ENCODE measurements at places on chromosomes 11 and 22.

GRCh38 chr22:46536537-46537224 is 739 bp downstream of the CELSR1 start:
- peaks cover 10% of the 10 kb centered on the region for H3K27me3 ChIP-seq
- DNase-seq, result no peak
- H3K4me3 ChIP-seq, result peak overlapping the region; percentile 50
- H3K4me1 ChIP-seq, result peaks cover 21% of the 10 kb centered on the region
- no peak overlapping the region for H3K27ac ChIP-seq
- no peaks in the 10 kb centered on the region for H3K36me3 ChIP-seq

- no peak for DNase-seq
- H3K27me3 ChIP-seq, result no peaks in the 10 kb centered on the region
- H3K36me3 ChIP-seq, result no peaks in the 10 kb centered on the region
- no peak overlapping the region for H3K27ac ChIP-seq
- peaks cover 59% of the 10 kb centered on the region for H3K4me1 ChIP-seq
These were observed 28.3 kb downstream of the OSBPL5 start for GRCh38 chr11:3136546-3137455.

DNA sequence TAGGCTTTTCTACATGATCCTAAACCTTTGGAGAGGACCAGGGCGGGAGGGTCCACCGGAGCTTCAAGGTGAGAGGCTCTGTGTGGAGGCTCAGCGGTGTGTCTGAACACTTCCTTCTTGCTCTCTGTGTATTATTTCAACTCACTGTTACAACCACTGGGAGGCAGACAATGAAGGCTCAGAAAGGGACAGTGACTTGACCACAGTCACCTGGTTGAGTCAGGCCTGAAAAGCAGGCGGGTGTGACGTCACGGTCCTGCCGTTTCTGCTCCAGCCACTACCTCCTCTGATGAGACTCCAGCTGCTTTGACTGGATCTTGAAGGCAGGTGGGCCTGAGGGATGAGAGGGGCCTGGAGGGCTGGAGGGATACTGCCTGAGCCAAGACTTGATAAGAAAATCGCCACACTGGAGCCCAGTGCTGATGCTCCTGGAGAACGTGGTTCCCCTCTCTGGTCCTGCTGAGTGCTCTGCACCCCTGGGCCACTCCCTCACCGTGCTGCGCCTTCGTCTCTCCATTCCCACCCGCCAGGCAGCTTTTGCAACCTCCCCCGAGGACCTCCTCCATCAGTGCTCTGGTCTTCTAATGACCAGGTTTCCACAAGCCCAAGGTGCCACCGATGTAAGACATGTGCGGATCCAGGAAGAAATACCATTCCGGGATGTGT is 27.9 kb downstream of the KCNC1 start:
- no peaks in the 10 kb centered on the region for H3K27me3 ChIP-seq
- no peak overlapping the region for H3K4me3 ChIP-seq
- no peak for DNase-seq
- no peaks in the 10 kb centered on the region for H3K4me1 ChIP-seq
- no peaks in the 10 kb centered on the region for H3K36me3 ChIP-seq

DNA sequence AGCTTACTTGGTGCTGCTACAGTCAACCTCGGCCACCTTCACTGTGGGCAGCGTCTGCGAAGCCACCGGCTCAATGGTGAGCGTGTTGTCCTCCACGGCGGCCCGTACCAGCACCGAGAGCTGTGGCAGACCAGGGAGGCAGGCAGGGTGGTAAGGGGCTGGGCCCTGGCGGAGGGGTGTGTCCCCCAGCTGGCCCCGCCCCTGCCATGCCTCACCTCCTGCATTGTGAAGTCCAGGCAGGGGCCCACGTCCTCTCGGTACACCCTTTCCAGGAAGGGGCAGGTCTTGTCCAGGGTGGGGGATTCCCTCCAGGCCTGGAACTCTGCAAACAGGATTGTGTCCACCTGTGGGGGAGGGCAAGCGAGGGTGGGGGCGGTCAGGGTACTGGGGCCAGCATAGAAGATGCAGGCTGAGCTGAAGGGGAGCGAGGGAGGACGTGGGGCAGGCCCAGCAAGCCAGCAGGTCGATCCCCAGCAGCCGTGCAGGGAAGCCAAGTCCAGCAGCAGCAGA is 12.8 kb downstream of the RAB3IL1 start:
- peaks cover 82% of the 10 kb centered on the region for H3K36me3 ChIP-seq
- H3K27me3 ChIP-seq, result no peaks in the 10 kb centered on the region
- peaks cover 19% of the 10 kb centered on the region for H3K4me1 ChIP-seq
- no peak overlapping the region for H3K27ac ChIP-seq

DNA sequence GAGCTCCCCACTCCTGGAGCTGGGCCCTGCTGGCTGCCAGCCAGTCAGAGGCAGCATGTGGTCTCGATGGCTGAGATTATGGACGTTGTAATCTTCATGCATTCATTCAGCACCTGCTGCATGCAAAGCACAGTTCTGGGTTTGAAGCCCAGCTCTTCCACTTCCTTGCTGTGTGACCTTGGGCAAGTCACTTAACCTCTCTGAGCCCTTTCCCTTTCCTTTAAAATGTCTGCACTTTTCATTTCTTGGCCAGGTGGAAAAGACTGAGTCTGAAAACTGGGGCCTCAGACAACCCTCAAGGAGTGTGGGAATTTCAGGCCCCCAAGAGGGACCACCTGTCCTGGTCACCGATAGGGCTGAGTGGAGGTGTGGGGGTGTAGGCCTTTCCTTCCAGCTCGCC is 24.6 kb upstream of the MYEOV start:
- no peak for DNase-seq
- no peak overlapping the region for H3K27ac ChIP-seq
- no peak overlapping the region for H3K4me3 ChIP-seq
- H3K36me3 ChIP-seq, result no peaks in the 10 kb centered on the region
- no peaks in the 10 kb centered on the region for H3K4me1 ChIP-seq
- no peaks in the 10 kb centered on the region for H3K27me3 ChIP-seq

All from esophagus muscularis mucosa (tissue), 4 donors.